Fibroblast of villous mesenchyme (primary cell): ENCODE measurements at places on chromosomes 7 and 10. TPM values are rescaled to one million over a fixed set of nuclear protein-coding genes. Genes with fewer than 3 reads are reported as not detected.

The INHBA gene
- total RNA-seq, result 65.2 and 84.7 TPM in 2 replicates

DNA sequence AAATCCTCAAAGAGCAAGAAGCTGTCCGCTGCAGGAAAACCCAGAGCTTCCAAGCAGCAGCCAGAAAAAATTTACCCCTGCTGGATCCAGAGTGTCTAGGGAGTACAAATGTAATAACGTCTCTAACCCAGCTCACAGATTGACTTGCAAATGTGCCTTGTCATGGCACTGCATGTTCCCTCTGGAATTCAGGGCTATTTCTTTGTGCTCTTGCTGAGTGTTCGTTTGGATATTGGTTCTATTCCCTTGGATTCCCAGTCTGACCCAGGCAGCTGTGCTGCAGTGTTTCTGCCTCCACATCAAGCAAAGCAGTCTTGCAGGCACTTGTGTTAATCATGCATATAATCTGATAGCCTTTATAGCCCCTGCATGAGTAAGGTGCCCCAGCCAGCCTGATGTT lies 209.9 kb upstream of the GHITM start:
- no peak for DNase-seq

- no peak for DNase-seq
Measured at GRCh38 chr7:107746006-107746405, 2.1 kb downstream of the CBLL1 start.

DNA sequence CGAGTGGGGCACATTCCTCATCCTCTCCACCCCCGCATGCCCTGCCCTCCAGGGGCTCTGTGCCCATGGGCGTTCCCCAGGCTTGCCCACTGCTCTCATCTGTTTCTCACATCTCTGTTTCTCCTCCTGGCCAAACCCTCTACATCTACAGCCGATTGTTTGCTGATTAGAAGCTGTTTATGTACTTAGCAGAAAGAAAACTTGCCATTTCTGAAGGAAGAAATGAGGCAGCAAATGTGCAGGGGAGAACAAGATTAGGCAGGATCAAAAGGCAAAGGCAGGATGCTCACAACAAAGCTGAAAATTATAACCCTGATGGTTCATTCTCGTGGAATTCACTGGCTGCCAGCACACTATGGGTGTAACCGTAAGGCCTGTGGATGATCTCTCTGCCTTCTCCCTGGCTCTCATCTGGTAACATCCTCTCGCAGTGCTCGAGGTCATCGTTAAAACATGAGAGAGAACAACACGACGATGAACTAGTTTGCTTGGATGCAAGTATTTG lies 111.6 kb upstream of the KLF14 start:
- DNase-seq, result peak; percentile 89

The ADRA2A gene
- total RNA-seq, result 0.32 and 3.0 TPM in 2 replicates
